ENCODE measurements at places on chromosomes 11 and 22.

DNA sequence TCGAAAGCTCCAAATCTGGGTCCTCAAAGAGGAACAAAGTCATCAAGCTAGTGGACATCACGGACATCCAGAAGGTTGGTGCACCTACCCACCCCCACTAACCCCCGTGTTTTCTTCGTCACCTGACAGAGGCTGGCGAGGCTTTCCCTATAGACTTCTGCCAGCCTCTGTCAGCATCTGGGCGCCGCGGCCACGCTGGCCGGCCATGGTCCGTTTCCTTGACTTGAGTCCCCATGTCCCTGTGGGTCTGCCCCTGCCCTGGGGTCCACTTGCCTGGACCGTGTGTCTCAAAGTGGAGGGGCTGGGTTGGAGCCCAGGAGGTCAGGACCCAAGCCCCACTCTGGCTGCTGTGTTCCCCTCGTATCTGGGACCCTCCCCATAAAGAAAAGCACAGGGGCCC is 55.3 kb downstream of the GRAMD4 start:
- DNase-seq: no peak

DNA sequence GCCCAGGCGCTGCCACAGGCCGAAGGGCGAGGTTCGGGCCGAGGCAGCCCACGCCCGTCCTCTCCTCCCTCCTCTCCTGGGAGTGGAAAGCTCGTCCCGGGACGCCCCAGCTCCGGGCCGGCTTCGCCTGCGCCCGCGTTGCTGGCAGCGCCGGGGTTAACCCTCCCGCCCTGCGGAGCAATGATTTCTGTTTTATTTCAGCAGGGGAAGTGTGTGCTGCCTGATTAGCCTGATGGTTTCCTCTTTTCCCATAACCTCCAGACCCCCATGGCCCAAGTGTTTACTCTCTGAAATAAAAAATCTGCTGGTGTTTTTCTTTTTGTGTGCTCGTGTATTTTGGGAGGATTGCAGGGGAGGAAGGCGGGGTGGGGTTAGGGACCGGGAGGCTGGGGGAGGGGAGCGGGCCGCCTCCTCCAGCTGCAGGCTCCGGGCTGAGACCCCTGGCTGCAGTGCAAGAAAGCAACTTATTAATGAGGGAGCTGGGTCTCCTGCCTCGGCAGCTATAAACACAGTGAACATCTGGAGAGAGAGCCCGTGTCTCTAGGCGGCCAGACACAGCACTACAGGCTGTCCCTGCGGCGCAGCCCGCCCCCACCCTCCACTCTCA is 38.6 kb downstream of the ETS1 start:
- DNase-seq: peak; percentile 42

- peak; percentile 54 for DNase-seq
Observed at GRCh38 chr11:326842-327580, 6.4 kb upstream of the IFITM3 start.

DNA sequence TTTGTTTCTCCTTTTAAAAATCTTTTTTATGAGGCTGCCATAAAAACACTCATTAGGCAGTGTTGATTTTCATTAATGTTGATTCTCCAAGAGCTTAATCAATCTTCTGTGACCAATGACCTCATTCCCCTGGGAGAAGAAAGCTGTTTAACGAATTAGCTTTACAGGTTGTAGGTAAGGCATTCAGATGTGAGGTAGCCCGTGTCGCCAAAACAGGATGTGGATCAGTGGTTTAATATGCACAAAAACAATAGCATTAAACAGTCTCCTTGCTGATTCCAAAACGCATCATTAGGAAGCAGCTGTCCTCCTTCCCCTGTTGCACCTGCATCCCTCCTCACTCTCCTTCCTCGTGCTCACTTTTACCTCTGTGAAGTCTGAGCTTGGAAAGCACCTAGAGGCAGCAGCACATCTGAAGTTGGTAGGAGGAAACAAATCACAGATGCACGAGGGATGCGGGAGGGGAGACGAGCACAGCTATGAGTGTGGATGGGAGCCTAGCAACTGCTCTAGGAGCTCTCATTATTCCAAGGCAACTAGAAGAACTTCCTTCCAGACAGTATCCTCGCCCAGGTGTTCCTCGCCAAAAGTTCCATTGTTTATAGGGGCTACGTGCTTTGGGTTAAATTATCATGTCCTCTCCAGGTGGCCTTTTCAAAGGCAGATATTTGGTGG is 179.4 kb upstream of the SNX19 start:
- DNase-seq: no peak

GRCh38 chr11:2995893-2996554 is 3.9 kb upstream of the NAP1L4 start:
- DNase-seq: no peak

DNA sequence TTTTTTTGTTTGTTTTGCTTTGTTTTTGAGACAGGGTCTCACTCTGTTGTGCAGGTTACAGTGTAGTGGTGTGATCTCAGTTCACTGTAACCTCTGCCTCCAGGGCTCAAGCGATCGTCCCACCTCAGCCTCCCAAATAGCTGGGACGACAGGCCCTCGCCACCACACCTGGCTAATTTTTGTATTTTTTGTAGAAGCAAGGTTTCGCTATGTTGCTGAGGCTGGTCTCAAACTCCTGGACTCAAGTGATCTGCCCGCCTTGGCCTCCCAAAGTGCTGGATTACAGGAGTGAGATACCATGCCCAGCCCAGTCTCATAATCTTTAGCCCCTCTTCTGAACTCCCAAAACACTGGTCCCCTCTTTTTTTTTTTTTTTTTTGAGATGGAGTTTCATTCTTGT is 50.6 kb downstream of the KCNJ4 start:
- no peak for DNase-seq

- no peak for DNase-seq
Observed at GRCh38 chr22:50027639-50028537, 15.3 kb upstream of the IL17REL start.

DNA sequence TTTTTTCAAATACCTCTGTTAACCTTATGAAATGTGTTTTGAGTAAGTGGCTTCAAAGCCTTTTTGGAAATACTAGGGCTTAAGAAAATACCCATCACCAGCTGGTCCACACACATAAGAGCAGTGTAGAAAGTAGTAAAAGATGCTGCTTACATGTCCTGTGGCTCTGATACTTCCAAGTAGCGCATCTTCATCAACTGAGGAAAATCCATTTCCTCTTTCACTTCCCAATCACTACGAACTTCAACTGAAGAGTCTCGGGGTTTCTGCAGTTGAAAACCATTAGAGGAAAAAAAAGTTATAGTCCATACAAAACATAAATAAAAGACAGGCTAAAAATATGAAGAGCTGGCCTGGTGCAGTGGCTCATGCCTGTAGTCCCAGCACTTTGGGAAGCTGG is 8.5 kb downstream of the EIF3D start:
- no peak for DNase-seq

DNA sequence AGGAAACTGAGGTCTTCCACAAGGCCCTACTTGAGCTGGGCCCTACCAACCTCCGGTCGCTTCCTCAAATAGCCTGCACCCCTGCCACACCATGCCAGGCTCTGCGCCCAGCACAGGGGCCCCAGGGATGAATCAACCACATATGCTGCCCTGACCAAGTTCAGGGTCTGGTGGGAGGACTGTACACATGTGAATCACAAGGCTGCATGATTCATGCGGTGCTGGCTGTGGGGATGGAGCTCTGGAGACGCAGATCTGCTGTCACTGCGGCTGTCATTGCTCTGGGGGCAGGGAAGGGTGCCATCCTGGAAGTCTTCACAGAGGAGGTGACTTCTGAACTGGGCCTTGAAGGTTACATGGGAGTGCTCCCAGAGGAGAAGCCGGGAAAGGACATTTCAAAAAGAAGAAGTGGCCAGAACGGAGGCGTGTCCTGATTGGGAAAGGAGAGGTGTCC is 21.5 kb downstream of the CYTH4 start:
- DNase-seq: no peak

DNA sequence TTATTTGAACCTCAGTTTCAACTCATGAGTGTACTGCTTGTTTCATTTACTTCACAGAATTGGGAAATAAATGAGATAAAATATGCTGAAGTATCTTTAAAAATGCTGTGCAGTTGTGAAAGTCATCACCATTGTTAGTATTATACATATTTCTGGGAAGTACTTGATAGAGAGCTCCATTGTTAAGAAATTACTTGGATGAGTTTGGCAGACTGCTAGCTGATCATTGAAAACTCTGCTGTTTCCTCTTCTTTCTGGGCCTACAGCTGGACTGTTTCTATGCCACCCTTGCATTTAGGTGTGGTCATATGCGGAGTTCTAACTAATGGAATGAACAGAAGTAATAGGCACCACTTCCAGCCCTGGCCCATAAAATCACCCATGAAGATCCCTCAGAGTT is 10.0 kb downstream of the SIK2 start:
- no peak for DNase-seq

GRCh38 chr11:57622263-57622662 is 24.8 kb downstream of the SERPING1 start:
- no peak for DNase-seq

DNA sequence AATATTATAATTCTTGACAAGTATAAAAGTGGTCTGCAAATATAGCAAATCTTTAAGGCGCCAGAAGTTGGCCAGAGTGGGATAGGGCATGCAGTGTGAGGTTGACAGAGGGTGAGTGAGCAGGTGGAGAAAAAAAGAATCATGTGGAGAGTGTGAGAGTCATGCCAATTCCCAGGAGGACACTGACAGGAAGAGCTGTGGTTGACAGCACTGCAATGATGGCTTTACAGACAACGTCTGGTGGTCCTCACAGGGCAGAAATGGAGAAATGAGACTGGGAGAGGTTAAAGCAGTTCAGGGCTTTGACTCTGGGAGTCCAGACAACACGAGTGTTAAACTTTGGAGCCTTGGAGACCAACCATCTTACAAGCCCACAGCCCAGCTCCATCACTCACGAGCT is 34.9 kb downstream of the SERPIND1 start:
- DNase-seq: no peak

DNA sequence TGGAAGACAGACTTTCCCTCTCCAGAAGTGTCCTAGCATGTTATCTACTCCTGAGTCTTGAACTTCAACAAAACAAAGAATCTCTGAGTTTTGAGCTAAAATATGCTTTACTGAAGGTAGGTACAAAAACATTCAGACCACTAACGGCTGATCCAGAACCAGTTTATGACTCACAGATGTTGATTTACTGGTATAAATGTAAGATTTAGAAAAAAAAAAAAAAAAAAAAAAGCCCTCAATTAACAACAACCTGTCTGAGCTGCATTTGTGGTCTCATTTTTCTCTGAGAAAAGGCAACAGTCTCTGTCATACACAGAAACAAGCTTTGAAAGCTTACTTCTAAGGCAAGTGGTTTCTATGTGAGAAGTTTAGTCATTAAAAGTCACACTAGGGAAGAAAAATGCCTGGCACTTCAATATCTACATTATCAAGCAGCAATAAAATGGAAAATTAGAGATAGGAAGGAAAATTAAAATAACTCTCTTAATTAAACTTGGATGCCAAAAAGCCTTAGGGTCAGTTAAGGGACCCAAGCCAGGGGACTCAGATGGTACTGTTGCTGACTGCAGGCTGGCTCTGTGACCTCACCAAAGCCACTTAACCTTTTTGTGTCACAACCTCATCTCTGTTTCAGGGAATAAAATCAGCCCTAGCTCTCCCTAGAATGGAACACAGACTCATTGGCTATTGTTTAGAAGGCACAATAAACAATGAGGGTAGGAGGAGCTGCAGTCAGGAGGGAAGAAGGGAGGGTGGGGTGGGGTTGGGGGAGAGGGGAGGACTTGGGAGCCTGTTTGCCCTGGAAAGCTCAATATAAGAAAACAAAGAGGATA is 61.7 kb downstream of the ETS1 start:
- peak; percentile 63 for DNase-seq

DNA sequence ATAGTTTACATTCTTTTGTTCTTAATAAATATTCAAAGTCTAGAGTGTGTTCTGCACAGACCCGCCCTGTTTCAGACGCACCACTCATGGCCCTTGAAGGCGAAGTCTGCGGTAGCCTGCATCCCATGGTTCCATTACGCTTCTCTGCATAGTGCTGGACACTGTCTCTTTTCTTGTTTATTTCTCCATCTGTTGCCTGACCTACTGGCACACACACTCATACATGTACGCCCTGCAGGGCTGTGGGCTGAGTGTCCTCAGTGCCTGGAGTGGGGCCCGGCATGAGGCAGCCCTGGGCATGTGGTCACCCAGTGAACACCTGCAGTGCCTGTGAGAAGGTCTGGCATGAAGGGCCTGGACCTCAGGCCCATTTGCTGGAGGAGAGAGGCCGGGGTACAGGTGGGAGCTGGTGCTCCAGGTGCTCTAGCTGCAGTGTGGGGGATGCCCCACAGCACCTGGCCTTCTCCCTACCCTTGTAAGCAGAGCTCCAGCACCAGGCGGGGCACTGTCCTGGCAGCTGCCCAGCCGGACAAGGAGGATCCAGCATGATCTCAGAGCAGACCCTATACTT is 404.1 kb downstream of the TBC1D22A start:
- no peak for DNase-seq

GRCh38 chr11:105156231-105156630 is 16.7 kb upstream of the CARD18 start:
- DNase-seq: no peak

GRCh38 chr22:27775758-27776649 is 25.6 kb downstream of the MN1 start:
- no peak for DNase-seq

GRCh38 chr22:22936915-22937656 is 49.5 kb downstream of the IGLL5 start:
- no peak for DNase-seq

- no peak for DNase-seq
Observed at GRCh38 chr11:66467034-66467659, 442 bp downstream of the PELI3 start.

- DNase-seq: no peak
Observed at GRCh38 chr11:70207531-70208131, 4.5 kb downstream of the FADD start.

DNA sequence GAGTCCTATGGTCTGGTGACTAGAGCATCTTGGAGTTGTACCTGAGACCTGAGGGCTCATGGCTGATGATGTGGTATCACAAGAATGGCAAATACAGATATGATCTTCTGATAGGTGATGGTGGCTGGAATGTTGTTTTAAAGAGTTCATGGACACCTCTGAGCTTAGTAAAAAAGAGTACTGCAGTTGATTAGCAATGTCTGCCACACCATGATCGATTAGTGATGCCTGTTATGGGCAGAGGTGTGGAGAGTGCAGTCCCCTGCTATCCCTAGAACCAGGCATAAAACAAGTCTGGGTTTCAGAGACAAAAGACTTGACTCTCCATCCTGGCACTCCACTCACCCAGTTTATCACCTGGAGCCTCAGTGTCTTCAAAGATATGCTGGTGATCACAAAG is 1.4 kb upstream of the BATF2 start:
- no peak for DNase-seq

GRCh38 chr22:33389936-33390335 is 331.8 kb upstream of the SYN3 start:
- DNase-seq: no peak

DNA sequence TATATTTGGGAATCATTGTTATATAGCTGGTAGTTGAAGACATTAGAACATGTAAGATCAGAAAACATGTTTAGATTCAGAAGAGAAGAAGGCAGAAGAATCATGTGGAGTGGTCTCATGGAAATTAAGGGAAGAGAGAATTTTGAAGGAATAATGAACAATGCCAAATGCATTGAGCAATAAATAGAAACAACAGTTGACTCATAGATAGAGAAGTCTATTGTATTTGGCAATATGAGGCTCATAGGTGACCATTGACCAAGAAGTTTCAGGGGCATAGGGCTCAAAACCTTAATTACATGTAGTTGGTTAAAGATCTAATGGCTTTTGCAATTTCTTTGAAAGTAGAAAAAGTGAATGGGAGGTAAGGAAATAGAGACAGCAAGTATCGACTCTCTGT is 123.9 kb downstream of the PAX6 start:
- no peak for DNase-seq

GRCh38 chr22:50014053-50014501 is 1.5 kb upstream of the IL17REL start:
- DNase-seq: no peak
